ENCODE measurements at places on chromosomes 16 and 17.

DNA sequence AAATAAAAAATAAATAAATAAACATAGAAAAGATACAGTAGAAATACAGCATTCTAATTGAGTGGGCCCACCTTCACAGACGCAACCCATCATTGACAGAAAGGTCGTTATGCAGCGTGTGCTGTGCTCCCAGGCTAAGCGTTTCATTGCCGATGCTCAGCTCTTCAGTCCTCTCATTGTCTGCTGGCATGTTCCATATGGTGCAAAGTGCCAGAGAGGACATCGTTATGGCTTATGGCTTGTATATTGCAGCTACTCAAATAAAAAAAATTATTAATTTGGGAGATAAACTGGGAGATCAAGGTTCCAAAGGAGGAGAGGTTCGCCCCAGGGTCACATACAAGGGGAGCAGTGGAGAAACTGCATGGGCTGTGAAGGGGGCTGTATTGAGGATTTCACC is 11.3 kb upstream of the UBALD2 start:
- no peak for DNase-seq

GRCh38 chr16:28062847-28063521 is 530 bp downstream of the GSG1L start:
- no peak for DNase-seq

- no peak for DNase-seq
Observed at GRCh38 chr17:75514919-75515495, 330 bp downstream of the CASKIN2 start.

- no peak for DNase-seq
Observed at GRCh38 chr16:67801241-67801640, 5.1 kb downstream of the RANBP10 start.

DNA sequence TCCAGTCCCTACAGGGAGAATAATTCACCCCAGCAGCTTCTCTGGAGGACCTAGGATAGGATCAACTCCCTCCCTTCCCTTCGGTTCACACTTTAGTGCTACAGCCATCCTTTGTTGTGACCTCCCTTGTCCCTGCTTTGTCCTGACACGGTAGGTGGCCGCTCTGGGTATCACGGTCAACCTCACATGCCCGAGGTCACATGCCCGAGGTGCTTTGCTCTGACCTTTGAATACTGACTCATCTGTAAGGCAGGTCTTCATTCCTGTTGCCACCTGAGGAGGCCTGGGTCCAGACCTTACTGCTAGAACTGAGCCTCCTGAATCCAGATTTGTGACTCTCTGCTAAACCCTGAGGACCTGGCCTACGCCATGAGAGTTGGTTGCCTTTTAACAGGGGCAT is 19.7 kb downstream of the ALKBH5 start:
- DNase-seq = no peak

GRCh38 chr17:76879691-76880090 is 11.5 kb downstream of the MGAT5B start:
- no peak for DNase-seq

- no peak for DNase-seq
Observed at GRCh38 chr17:21252289-21252795, 868 bp downstream of the NATD1 start.

GRCh38 chr17:68248891-68249290 is 1.0 kb downstream of the AMZ2 start:
- no peak for DNase-seq

DNA sequence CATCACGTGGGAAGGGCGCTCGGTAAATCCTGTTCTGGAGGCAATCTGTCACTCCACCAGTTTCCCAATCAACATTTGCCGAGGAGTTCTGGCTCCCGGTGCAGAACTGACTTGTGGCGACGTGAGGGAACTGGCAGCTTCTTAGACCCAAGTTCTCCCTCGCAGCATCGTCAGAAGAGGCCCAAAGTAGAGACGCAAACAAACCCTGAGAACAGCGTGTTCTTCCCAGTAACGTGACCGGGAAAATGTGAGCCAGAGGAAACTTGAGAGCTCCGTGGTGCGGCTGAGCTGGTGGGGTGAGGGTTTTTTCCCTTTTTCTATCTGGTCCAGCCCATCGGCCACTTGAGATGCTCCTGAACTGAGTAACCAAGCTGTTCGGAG is 158.9 kb upstream of the CACNG5 start:
- no peak for DNase-seq

- no peak for DNase-seq
Observed at GRCh38 chr16:75550211-75550662, 5.8 kb downstream of the TMEM231 start.

DNA sequence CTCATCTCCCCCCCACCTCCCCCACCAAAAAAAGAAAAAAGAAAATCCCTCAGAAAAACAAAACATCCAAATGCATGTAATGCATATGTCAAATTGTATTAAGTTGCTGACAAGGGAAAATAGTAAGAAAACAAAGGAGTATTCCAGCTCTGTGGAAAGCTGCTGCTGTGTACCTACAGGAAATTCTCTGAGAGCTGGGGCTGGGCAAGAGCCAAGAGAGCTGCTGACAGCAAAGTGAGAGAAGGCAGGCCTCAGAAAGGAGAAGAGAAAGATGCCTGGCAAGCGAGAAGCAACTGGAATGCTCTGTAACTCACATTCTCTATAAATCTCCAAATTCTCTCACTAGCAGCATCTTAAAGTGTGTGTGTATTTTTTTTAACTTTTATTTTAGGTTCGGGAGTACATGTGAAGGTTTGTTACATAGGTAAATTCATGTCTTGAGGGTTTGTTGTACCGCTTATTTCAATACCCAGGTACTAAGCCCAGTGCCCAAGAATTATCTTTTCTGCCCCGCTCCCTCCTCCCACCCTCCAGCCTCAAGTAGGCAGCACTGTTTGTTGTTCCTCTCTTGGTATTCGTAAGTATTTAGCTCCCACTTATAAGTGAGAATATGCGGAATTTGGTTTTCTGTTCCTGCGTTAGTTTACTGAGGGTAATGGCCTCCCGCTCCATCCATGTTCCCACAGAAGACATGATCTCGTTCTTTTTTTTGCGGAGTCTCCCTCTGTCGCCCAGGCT is 24.4 kb downstream of the CNTROB start:
- no peak for DNase-seq

- DNase-seq = no peak
Observed at GRCh38 chr17:57811638-57812280, 38.1 kb downstream of the MRPS23 start.

GRCh38 chr17:73401911-73402310 is 90.1 kb upstream of the CDC42EP4 start:
- DNase-seq = no peak
